ENCODE measurements at places on chromosomes 11 and 22.
A peak's percentile ranks its signal among the peaks of the same experiment; 100 is the strongest.

GRCh38 chr11:32107647-32108046 is 16.8 kb downstream of the RCN1 start:
- DNase-seq, result no peak

- DNase-seq, result no peak
These were observed 388 bp downstream of the HINFP start for GRCh38 chr11:119121811-119122124.

DNA sequence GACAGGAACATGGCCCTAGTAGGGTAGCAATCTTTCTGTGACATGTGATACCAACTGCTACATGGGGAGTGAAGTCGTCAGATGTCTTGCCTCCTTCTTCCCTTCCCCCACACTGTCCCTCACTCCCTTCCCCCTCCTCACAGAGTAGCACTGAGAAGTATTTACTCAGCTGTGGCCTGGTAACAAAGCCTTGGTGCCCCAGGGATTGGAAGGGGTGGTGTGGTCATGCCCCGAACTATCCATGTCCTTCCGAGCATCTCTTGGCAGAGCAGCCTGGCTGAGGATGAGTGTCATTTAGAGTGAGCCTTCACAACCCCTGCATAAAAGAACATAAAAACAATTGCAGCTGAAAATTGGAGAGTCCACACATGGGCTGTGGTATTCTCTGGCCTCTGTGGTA is 46.1 kb downstream of the ARFGAP2 start:
- DNase-seq, result no peak

DNA sequence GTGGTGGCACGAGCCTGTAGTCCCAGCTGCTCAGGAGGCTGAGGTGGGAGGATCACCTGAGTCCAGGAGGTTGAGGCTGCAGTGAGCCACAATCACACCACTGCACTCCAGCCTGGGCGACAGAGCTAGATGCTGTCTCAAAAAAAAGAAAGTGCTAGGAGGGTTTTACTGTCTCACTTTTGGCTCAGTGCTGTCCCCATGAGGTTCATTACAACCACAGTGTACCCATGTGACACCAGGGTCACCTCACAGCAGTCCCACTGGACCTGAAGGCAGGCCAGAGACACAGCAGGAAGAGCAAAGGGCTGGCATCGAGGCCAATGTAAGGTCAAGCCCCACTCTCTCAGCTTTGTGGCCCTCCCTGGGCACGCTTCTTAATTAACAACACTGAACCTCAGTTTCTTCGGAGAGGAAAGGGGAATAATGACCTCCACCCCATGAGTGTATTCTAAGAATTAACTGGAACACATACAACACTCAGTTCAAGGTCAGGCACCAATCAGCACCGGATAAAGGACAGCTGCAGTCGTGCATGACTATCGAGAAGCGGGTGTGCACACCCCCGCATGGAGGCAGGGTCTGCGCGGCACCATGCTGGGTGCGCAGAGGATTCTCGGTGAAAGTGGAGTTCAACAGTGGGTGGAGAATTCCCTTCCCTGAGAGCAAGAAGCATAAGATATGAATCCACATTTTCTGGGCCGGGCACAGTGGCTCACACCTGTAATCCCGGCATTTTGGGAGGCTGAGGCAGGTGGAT is 30.9 kb upstream of the BAIAP2L2 start:
- DNase-seq, result no peak

DNA sequence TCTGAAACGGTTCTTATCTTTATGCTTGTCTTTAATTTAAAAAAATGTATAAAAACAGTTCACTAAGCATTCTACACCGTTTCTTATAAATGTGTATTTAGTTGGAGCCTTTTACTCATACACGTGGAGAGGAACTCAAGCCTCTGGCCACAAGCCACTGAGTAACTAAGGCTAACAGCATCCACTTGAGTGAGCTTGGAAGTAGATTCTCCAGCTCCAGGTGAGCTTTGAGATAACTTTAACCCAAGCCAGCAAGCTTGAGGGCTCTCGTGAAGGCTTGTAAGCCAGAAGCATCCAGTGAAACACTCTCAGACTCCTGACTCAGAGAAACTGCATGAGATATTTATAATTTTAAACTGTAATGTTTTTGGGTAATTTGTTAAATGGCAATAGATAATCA is 82.6 kb downstream of the ARHGAP20 start:
- DNase-seq, result no peak

GRCh38 chr11:61684870-61685616 is 4.9 kb downstream of the DAGLA start:
- DNase-seq, result no peak

DNA sequence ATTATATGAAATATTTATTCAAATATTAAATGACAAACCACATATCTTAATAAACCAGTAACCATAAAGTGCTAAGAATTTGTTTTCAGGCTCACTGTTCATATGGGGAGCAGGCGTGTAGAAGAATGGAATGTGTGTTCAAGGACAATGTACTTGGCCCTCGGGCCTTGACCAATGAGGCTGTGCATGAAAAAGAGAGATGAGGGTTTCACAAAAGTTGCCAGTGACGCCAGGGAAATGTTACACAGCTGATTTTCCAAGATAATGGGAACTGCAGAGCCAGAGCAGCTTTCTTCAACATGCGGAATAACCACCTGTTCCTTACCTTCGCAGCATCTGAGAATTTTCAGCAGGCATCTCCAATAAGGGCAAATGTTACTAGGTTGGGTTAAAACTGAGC is 4.2 kb downstream of the SF1 start:
- DNase-seq, result no peak

GRCh38 chr22:49500942-49501395 is 326.7 kb downstream of the BRD1 start:
- DNase-seq, result no peak

DNA sequence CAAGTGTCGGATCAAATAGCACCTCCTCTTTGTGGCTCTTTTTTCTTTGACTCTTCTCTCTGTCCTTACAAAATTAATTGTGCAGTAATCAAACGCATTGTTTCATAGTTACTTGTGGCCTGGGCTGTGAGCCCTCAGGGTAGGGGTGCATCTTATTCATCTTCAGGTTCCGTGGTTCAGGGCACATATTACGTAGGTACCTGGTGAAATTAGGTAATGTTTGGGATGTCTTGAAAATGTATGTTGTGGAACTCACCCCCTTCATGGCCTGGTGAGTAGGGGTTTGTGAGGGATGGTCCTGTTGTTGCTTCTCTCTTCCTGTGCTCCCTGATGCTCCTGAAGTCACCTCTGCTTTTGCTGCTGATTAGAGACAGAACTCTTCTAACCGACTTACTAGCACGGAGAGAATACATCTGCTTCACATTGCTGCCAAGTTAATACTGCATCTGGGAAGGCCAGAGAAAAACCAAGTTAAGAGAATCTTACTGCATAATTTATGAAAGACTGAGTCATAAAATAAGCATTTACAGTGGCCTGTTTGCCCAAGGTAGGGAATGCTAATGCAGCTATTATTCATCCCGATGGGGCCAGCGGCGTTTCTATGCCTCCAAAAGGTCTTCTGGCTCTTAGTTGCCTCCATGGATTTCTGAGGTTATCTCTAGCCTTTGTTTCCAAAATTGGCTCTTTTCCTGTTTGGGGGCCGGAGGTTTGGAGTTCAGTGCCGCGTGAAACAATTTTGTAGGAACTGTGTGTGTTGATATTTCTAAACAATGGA is 66.9 kb downstream of the TBC1D22A start:
- peak; percentile 90 for DNase-seq

DNA sequence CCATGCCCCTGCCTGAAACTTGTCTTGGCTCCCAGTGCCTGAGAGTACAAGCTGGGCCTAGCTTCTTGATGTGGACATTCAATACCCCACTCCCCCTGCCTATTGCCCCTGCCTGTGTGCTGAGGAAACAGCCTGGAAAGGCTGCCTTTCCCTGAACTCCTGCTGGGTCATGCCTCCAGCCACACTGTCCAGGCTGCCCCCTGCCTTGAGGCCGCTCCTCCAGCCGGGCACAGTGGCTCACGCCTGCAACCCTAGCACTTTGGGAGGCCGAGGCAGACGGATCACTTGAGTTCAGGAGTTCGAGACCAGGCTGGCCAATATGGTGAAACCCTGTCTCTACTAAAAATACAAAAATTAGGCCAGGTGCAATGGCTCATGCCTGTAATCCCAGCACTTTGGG is 10.1 kb downstream of the CCS start:
- DNase-seq, result no peak

DNA sequence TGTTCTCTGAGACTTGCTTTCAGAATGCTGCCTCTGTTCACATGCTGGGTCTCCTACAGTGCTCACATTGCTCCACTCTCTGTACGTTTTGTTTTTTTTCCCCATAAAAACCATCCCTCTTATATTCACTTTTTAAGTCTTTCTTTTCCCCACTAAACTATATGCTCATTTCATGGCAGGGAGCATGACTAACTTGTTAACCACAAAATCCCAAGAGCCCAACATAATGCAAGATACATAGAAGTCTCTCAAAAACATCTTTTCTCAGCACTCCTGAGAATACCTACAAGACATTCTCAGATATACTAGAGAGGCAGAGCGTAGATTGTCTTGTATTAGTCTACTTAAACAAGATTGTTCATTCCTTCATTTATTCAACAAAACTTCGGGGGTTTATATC is 73.3 kb downstream of the FAM76B start:
- no peak for DNase-seq

DNA sequence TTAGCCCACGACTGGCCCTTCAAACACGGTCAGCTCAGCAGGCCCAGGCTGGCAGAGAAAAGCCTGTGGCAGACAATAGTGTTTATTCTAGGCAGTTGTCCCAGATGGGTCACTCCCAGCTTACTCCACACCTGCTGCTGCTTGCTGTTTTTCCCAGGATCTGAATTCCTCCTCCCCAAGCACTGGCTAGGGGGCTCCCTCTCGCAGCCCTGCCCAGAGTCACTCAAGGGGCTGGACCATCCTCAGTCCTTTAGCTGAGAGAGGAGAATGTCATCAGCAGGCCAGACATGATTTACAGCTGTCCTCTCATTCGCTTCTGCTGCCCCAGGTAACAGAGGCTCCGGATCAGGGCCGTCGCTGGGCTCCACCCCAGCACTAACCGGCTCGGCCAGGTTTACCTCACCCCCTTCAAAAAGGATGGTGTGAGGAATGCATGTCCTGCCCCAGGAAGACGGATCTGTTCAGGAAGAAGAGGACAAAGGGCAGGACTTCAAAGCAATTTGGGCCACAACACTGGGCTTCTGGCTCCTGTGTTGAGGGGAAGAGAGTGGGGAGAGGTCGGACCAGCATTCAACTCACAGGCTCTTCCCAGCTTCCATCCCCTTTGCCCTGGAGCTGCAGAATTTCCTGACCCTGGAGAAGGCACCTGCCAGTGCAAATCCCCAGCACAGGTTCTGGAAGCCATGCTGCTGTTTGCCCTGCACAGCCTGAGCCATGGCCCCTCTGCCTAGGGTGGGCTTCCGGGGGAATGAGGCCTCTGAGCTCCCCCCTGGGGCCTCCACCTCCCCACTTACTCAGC is 59.7 kb upstream of the BARX2 start:
- no peak for DNase-seq

DNA sequence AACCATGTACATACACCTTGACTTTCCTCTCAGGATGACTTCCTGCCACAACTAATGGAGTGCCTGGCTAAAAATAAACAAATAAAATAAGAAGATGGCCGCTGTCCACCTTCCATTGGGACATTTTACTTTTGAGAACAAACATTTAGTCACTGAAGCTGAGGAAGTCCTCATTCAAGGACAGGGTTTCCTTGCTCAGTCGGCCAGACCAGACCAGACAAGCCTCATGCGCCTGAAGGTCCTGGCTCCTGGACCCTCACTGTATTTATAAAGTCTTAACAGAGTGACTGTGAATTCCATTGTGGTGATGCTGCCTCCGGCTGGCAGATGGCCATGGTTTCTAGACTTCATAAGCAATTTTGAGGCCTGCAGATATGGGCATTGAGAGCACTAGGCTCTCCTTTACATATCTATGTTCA is 114.5 kb downstream of the MAML2 start:
- DNase-seq, result peak; percentile 89

GRCh38 chr11:101870510-101870909 is 44.3 kb upstream of the CEP126 start:
- DNase-seq, result peak; percentile 88

GRCh38 chr11:113493206-113493605 is 18.0 kb upstream of the DRD2 start:
- no peak for DNase-seq

GRCh38 chr11:19526119-19526518 is 186.5 kb upstream of the NAV2 start:
- DNase-seq, result no peak

DNA sequence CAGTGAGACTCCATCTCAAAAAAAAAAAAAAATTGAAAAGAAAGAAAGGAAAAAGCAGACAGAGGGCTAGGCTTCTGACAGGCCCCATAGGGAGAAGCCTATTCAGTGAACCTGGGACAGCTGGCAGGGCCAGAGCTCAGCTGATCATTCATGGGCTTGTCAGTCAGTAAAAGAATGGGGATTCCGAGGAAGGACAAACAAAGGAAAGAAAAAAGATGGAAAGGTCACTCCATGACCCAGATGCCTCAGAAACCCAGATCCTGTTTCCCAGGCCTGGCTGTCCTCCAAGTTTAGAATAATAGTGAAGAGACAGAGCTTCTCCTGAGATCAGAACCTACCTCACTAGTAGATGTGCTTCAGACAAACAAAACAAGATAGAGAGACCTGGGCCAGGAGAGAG is 34.3 kb upstream of the ASPHD2 start:
- DNase-seq, result no peak

GRCh38 chr11:35077709-35078469 is 61.1 kb upstream of the CD44 start:
- DNase-seq, result peak; percentile 85

- DNase-seq, result peak; percentile 32
These were observed 1.2 kb downstream of the SCN4B start for GRCh38 chr11:118151431-118151830.

DNA sequence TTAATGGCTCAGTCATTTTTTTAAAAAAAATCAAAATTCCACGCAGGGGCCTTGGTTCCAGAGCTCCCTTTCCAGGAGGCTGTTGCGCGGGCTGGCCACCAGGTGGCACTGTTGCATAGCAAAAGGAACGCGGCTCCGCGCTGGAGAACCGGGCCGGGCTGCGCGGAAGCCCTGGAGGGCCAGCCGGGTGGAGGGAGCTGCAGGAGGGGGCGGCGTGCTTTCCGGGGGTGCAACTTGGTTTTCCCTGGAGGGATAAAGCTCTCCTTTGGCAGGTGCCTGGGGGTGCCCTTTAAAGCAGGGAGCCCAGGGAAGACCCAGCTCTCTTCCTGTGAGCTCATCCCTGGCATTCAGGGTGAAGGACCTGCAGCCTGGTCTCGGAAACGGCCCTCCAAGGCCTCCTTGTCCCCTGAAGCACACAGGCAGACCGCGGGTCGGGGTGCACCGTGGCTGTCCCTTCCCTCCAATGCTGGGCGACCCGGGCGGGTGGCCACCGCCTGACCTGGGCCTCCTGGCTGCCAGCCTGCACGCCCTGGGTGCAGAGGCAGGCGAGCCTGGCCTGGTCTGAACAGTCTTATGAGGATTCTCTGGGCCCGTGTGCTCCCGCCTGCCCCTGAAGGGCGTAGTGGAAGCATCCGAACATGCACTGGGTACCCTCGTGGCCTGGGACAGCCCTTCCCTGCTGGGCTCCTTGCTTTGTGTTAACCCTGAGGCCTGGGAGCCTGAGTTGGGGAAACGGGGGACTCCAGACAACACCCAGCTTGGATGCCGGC is 23.4 kb downstream of the KRTAP5-5 start:
- peak; percentile 10 for DNase-seq
